ENCODE measurements at places on chromosomes 1 and 21. TPM values are rescaled to one million over a fixed set of nuclear protein-coding genes. Genes with fewer than 3 reads are reported as not detected.

Gene ANGPTL3
- total RNA-seq, result not detected

GRCh38 chr1:60841116-60842046 lies 241.0 kb upstream of the NFIA start:
- no peak overlapping the region for H3K4me3 ChIP-seq
- H3K36me3 ChIP-seq, result no peaks in the 10 kb centered on the region
- H3K27me3 ChIP-seq, result no peaks in the 10 kb centered on the region
- no peak for DNase-seq
- no peak overlapping the region for H3K27ac ChIP-seq

Gene CACHD1
- 7.7 TPM for total RNA-seq

Gene SLFNL1
- 1.0 TPM for total RNA-seq

DNA sequence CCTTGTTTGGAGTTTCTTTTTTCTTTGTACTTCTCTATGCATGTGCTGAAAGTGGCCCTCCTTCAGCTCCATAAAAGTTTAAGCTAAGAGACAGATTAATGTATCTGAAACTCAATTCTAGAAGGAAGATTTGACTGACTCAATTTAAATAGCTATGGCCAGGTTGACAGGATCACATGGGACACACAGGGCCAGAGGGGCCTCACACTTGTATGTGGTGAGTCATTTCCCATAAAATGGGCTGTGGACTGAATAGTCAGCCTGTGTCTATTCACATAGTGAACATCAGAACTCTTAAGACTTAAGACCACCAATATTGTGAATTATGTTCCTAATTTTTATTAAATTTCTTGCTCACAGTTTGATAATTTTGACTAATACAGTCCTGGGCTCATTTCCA lies 45.7 kb upstream of the DEPDC1 start:
- DNase-seq, result no peak
- H3K27me3 ChIP-seq, result no peaks in the 10 kb centered on the region
- H3K4me3 ChIP-seq, result no peak overlapping the region
- no peak overlapping the region for H3K27ac ChIP-seq

DNA sequence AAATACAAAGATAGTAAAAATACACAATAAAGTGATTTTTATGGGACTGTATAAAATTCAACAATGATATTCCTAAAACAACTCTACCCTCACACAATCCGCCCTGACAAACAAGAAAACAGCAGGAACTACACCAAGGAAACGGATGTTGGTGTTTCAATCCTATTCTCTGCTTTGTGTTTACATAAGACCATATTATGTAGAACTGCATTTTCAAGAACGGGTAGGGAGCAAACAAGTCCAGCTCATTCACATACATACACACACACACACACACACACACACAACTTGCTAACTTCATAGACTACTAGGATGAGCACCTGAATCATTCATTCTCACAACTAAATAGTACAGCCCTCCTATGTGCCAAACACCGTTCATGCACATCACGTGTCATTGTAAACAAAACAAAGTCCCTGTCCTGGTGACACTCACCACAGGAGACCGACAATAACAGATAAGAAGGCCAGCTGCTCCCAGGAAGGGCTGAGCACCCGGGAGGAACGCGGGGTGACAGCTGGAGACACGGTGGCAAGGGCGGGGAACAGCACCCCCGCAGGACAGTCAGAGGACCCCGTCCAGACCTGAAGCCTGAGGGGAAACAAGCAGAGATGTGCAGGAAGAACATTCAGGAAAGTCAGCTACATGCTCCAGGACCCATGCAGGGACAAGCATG lies 43.0 kb downstream of the NPHP4 start:
- H3K4me3 ChIP-seq, result no peak overlapping the region
- DNase-seq, result no peak
- H3K36me3 ChIP-seq, result no peaks in the 10 kb centered on the region
- H3K27me3 ChIP-seq, result no peaks in the 10 kb centered on the region
- no peaks in the 10 kb centered on the region for H3K4me1 ChIP-seq

Data from aorta (tissue), 5 donors.